Fibroblast of gingiva (primary cell): ENCODE measurements at places on chromosomes 16 and 17.

- no peak for DNase-seq
Measured at GRCh38 chr17:67165201-67165600, 79.8 kb downstream of the HELZ start.

DNA sequence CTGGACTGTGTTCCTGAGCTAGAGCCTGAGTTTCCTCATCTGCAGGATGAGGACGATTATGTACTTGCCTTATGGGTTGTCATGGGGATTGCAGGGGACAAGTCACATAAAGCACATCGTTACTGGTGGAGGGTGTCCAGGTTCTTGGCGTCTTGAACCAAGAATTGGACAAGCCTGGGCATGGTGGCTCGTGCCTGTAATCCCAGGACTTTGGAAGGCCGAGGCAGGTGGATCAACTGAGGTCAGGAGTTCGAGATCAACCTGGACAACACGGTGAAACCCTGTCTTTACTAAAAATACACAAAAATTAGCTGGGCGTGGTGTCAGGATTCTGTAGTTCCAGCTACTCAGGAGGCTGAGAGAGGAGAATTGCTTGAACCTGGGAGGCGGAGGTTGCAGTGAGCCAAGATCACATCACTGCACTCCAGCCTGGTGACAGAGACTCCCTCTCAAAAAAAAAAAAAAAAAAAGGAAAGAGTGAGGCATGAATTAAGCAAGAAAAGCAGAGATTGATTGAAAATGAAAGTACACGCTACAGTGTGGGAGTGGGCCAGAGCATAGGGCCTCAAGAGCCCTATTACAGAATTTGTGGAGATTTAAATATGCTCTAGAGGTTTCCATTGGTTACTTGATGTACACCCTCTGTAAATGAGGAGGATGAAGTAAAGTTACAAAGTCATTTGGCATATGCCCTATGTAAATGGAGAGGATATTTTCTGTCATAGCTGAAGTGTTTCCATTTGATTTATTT, 30.7 kb downstream of the ADGRG5 start:
- no peak for DNase-seq

DNA sequence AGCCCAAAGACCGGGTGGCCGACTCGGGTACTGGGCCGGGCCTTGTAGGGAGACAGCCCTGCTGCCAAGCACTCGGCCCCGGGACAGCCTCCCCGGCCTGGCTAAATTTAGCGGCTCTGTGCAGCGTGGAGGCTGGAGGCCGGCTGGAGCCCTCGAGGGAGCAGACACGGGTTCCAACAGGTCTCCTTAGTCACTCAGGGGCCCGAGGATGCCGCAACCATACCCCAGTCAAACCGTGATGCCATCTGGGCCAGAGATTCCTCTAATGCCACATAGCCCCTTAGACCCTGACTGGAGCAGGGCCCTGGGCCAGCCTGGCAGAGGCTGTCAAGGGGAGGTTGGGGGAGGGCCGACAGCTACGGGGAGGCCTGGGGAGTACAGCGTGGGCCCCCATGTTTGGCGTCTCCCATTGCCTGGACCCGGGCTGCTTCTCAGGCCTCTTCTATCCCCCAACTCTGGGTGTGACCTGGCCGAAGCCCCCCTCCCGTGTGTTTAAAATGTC, 2.9 kb upstream of the P2RX1 start:
- no peak for DNase-seq

GRCh38 chr16:28210264-28210663, 1.5 kb downstream of the XPO6 start:
- DNase-seq = no peak

- DNase-seq = peak; percentile 18
Measured at GRCh38 chr16:83115491-83116232, 488.9 kb downstream of the CDH13 start.

DNA sequence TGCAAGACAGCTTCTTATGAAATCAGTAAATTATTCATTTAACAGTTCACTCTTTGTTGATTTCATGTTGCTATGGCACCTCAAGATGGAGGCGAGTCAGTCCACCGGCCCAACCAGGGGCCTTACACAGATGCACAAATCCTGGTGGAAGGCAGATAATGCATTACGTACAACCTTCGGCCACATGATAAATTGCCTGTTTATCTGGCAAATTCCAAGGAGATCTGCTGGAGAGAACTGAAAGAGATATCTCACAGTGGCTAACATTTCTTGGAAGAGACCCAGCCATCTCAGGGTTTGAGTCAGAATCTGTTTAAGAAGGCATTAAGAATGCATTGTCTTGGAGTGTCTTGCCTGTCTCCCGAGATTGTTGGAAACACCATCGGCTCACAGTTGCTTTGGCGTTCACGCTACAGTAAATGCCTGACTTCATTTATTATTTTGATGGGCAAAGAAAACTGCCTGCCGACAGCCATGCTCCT, 225.6 kb downstream of the MSI2 start:
- DNase-seq = no peak

- no peak for DNase-seq
Measured at GRCh38 chr16:50530277-50531236, 17.6 kb upstream of the NKD1 start.

DNA sequence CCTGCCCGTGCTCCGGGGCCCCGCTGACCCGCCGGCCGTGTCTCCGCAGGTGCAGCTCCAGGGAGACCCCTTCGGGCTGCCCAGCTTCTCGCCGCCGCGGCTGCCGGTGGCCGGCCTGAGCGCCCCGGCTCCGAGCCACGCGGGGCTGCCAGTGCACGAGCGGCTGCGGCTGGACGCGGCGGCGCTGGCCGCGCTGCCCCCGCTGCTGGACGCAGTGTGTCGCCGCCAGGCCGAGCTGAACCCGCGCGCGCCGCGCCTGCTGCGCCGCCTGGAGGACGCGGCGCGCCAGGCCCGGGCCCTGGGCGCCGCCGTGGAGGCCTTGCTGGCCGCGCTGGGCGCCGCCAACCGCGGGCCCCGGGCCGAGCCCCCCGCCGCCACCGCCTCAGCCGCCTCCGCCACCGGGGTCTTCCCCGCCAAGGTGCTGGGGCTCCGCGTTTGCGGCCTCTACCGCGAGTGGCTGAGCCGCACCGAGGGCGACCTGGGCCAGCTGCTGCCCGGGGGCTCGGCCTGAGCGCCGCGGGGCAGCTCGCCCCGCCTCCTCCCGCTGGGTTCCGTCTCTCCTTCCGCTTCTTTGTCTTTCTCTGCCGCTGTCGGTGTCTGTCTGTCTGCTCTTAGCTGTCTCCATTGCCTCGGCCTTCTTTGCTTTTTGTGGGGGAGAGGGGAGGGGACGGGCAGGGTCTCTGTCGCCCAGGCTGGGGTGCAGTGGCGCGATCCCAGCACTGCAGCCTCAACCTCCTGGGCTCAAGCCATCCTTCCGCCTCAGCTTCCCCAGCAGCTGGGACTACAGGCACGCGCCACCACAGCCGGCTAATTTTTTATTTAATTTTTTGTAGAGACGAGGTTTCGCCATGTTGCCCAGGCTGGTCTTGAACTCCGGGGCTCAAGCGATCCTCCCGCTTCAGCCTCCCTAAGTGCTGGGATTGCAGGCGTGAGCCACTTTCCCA, 5.9 kb downstream of the CTF1 start:
- DNase-seq = peak; percentile 62

- no peak for DNase-seq
Measured at GRCh38 chr16:695355-696089, 5.3 kb upstream of the WDR24 start.
